NCI-H1930 (cell line): ENCODE measurements at places on chromosomes 11 and 22.

DNA sequence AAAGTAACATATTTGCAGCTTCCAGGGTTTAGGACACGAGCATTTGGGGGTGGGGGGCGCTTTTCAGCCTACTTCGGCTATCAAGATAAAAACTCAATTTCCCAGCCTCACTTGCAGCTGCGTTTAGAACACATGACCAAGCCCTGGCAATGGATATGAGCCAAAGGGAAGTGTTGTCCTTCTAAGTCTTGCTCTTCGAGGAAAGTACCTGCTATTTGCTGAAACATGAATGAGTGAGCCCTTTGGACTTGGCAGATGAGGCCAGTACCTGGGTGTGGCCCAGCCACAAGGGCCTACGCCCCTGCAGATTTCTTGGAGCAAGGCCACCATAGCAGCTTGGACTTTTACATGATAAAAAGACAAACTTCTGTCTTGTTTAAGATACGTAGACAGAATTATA, 60.2 kb upstream of the SORL1 start:
- DNase-seq: no peak

- no peak for DNase-seq
These were observed at the start of gene MMP3 for GRCh38 chr11:102843489-102843888. Gene MMP3 (minus strand): TSS chr11:102843609. CDS start chr11:102843546, 63 bp downstream.

GRCh38 chr22:37716708-37717107, 19.9 kb downstream of the TRIOBP start:
- DNase-seq: no peak

DNA sequence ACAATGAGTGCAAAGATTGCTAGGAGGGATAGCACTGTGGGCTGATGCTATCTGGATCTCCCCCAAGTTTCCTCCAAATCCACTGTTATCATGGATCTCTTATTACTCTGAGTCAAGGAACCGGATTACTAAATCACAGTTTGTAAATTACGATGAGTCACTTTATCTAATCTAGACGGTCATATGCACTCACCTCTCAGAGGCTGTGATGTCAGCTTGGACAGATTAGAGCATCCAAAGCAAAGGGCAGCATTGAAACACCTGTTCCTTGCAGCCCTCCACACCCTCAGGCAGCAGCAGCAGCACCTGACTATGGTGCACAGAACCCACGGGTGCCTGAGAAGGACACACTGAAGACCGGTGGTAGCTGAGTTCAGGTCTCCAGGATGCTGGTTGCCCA, 14.0 kb upstream of the POU2AF1 start:
- no peak for DNase-seq

DNA sequence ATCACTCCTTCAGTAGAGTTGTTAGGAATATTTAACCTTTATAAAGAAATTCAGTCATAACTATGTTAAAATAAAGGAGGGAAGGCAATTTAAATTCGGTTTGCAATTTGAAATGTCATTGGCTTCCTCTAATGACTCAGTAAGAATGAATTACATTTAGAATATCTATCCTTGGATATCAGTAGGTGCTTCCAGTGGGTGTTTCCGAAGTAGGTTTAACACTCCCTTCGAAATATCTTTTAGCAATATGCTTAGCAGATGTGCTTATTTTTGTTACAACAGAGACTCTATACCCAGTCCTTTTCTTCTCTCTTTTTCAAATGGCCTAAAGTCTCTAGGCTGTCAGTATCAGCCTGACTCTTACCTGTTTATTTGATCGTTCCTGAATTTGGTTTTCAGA, 103.7 kb upstream of the RASSF10 start:
- no peak for DNase-seq

- no peak for DNase-seq
These were observed 2.8 kb upstream of the ZNF195 start for GRCh38 chr11:3381794-3382193.

DNA sequence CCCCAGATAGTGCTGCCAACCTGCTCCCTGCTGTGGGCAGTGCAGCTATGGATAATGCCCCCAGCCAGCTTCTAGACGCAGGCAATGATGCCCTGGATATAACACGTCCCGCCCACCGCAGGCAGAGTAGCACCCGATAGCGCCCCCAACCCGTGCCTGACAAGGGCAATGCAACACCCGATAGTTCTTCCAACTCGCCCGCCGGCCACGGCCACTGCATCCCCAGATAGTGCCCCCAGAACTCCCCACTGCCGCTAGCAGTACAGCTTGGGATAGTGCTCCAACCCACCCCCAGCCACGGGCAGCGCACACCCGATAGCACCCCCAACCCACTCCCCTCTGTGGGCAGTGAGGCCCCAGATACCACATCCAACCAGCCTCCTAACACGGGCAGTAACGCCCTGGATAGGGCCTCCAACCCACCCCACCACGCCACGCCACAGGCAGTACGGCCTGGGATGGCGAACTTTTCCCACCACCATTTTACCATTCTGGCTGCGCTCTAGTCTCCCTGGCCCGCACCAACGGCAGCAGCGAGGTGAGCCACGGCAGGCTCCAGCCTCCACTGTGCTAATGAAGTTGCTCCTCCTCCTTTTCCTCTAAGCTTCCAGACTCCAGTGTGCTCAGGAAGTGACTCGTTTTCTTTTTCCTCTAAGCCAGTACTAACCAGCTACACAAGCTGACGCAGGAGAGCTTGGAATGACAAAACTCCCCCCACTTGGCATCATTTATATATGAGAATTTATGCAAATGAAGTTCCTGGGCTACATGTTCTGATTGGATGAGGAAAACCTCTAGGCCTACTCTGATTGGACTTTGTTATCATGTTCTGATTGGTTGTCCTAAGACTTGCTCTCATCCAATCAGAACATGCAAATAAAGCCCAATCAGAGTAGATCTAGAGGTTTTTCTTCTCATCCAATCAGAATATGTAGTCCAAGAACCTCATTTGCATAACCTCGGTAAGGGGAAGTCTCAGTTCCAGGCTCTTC, 3.0 kb upstream of the RFPL3 start:
- no peak for DNase-seq

- DNase-seq: peak; percentile 12
These were observed 421.6 kb downstream of the METTL15 start for GRCh38 chr11:28529540-28530410.

GRCh38 chr11:115123641-115124040, 380.6 kb downstream of the CADM1 start:
- DNase-seq: no peak

DNA sequence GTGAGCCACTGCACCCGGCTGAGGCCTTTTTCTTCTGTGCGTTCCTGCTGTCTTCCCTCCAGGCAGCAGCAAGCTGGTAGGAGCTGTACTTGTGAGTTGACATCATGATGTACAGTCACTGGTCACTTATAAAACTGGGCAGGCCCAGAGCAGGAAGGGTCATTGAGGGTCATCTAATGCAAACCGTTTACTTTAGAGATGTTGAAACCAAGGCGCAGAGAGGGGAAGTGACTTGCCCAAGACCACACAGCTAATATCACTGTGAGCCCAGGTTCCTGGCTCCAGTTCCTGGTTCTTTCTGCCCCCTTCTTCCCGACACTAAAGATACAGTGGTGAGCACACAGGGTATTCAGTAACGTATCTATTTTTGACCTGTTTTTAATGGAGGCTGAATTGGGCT, 27.3 kb downstream of the PTPRJ start:
- no peak for DNase-seq

DNA sequence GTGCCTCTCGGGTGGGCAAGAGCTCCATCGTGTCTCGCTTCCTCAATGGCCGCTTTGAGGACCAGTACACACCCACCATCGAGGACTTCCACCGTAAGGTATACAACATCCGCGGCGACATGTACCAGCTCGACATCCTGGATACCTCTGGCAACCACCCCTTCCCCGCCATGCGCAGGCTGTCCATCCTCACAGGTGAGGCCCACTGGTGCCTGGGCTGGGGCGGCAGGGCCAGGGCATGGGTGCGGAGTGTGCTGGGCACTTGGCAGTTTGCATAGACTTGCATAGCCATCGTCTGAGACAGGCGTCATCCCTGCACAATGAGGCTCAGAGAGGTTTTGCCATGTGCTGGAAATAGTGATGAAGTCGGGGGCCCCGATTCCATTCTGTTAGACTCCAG, 6.3 kb downstream of the RASD2 start:
- DNase-seq: no peak

GRCh38 chr22:32255726-32256125, 579 bp upstream of the SLC5A4 start:
- DNase-seq: no peak

DNA sequence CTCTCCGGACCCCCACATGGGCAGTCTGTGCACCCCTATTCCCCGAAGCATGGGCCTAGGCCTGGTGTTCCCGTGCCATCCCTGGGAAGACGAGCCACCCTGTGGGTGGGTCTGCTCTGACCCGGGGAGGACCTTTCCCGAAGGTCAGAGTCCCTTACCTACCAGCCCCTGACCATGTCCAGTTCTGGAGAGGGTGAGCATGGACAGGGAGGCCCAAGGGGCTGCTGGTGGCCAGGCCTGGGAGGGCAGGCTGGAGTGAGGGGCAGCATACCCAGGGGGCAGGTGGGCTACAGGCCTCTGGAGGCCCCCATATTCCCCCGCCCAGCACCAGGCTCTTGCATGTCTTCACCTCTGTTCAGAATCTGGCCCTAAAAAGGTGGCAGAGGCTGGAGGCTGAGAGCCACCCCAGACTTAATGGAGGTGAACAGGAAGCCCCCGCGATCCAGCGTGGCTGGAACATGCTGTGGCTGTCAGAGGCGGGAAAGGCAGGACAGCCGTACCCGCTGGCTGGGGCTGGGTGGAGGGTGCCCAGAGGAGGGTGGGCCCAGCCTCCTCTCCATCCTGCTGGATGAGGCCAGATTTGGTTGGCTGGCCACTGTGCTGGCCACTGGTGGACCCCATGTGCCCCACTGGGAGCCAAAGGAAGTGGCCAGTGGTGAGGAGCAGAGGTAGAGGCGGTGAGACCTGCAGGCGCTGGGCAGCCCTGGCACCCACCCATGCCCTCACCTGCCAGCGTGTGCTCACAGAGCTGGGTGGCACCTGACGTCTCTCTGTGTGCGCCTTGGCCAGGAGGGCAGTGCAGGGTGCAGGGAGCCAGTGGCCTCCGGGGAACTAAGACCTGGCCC, 11.2 kb upstream of the SYT8 start:
- no peak for DNase-seq

- no peak for DNase-seq
These were observed 1080.2 kb downstream of the NTM start for GRCh38 chr11:132450631-132451030.

DNA sequence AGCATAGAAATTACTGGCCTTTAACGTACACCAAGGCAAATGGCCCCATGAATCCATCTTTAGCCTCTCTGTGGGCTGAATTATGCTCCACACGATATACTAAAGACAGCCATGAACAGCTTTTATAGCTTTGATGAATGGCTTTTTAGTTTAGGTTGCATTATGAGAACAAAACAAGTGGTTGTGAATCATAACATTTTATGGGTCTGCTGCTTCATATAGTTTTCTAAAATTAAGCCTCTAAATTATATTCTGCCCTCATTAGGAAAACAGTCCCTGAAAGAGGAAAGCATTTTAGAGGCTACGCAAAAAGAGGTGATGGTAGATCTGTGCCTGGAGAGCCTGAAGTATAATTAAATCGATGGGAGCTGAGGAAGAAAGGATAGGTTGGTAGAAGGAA, 221.3 kb downstream of the CADM1 start:
- DNase-seq: no peak

DNA sequence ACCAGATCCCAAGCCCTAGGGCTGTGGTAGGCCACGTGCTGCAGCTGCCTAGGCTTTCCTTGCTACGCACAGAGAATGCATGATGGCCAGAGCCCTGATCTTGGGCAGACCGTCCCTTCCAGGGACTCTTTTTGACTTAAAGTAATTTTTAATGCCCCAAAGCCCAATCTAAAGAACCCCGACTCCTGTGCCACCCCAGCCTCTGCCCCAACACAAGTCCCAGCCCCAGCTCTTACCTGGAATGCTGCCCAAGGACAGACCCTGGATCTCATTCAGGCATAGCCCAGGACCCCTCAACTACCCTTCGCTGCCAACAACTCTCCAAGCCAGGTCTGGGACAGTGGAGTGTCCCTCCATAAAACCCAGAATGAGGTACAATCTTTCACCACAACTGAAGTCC, 211.7 kb upstream of the B3GAT1 start:
- no peak for DNase-seq

- DNase-seq: no peak
These were observed 85.3 kb downstream of the CACNA1I start for GRCh38 chr22:39655831-39656230.

DNA sequence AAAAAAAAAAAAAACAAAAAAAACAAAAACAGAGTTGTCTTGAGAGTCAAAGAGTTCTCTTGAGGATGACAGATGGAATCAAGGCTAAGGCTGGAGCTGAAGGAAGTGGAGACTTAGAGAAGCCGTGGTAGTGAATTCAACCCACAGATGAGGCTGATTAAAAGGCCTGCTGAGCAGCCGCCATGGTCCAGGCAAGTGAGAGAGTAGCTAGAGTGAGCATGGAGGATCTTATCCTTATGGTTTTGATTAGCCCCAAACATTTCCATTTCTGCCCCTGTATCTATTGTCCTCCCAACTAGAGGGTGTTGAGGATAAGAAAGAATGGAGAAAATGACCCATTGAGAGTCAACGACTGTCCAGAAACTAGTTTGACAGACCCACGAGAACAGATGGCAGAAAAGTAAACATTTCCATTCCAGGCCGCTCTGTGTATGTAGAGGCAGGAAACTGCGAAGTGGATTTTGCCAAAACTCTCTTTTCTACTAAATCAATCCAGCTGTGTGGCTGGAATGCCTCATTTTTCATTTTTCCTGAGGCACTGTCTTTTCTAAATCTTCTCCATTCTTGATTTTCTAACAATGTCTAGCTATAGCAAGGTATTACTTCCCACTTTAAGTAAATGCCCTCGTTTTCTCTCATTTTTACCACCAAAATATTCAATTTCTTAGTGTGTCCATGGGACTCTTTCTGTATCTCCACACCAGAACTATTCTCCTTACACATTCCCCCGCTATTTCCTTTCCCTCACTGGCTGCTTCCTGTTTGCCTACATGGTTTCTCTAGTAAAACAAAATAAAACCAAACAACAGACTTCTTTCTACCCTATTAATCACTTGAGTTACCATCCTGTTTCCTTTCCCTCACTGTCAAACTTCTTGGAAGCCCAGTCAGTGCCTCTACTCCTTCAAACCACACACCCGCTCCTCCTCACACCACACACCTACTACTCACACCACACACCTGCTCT, 5.4 kb upstream of the MMP8 start:
- no peak for DNase-seq

- DNase-seq: no peak
These were observed 47.3 kb downstream of the RAB30 start for GRCh38 chr11:83024270-83024854.

DNA sequence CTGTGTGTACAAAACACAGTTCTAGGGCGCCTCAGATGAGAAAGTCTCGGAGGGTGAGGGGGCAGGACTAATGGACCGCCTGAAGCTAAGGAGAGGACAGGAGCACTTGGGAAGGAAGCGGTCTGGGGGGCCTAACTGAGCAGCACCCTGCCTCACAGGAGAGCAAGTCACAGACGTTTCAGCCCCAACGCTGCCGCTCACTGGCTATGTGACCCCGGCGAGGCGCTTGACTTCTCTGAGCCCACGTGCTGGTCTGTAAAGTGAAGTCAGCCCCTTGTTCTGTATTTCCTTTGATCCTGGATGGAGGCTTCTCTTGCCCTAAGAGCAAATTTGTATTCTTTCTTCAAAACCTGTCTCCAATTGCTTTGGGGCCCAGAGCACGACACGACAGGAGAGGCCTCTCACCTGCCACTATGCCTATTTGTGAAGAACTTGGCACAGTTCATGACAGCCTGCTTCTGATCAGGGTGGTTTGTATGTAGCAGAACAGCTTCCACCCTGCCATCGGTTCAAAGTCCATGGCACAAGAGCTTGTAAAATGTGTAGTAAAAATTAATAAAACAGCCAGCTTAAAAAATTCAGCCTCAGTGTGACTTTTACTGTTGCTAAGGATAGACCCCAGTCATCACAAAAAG, 59.1 kb downstream of the WNT11 start:
- no peak for DNase-seq

GRCh38 chr22:17113600-17113999, 7.6 kb downstream of the TMEM121B start:
- no peak for DNase-seq
